ENCODE measurements at places on chromosomes 6 and 20.

- no peak for DNase-seq
These were observed 96.2 kb downstream of the RREB1 start for GRCh38 chr6:7203939-7204338.

- DNase-seq, result no peak
These were observed 701.4 kb upstream of the NRSN1 start for GRCh38 chr6:23424584-23424983.

- DNase-seq, result no peak
These were observed 30.9 kb upstream of the NOTCH4 start for GRCh38 chr6:32254761-32255198.

DNA sequence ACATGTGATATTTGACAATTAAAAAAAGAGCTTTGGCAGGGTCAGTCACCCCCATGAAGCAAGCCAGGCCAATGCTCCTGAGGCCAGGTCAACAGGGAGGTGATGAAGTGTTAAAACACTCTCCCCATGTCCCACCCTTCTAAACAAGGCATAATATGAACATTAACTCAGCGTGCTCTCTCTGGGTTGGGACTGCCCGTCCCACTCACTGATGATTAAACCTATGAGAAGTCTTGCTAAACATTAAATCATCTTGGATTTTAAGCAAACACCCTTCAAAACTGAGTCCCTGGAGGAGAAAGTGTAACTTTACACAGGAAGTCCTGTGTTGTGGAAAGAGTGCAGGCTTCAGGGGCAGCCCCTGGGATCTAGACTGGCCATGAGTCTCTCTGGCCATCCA lies 558.5 kb downstream of the CD83 start:
- no peak for DNase-seq

Measured in hypothalamus (tissue), 51 donors.